ENCODE measurements at places on chromosomes 5 and 9.

DNA sequence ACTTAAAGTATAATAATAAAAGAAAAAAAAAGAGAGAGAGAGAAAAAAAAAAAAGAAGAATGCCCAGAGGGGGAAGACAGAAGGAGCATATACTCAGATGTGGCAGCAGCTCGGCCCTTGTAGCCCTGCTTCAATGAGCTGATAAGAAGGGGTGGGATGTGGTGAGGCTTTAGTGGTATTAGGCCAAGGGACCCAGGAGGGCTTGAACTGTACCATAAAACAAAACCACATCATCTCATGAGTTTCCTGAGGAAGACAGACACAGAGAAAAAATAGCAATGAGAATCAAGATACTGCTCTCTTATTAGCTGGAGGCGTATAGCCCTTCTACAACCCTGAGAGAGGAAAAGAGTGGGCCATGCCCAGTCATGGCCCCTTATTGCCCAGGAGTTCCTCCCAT lies 72.8 kb downstream of the SLC1A1 start:
- no peak for DNase-seq

- no peak for DNase-seq
Observed at GRCh38 chr9:84921175-84921574, 251.6 kb downstream of the NTRK2 start.

- DNase-seq = no peak
Observed at GRCh38 chr9:86241216-86241615, 18.2 kb downstream of the C9orf153 start.

- DNase-seq = no peak
Observed at GRCh38 chr5:134938030-134938429, 29.7 kb upstream of the CATSPER3 start.

- DNase-seq = no peak
Observed at GRCh38 chr9:69476016-69476415, 151.0 kb downstream of the ENTREP1 start.

GRCh38 chr5:88884608-88884877 lies 1.6 kb upstream of the MEF2C start:
- DNase-seq = no peak

DNA sequence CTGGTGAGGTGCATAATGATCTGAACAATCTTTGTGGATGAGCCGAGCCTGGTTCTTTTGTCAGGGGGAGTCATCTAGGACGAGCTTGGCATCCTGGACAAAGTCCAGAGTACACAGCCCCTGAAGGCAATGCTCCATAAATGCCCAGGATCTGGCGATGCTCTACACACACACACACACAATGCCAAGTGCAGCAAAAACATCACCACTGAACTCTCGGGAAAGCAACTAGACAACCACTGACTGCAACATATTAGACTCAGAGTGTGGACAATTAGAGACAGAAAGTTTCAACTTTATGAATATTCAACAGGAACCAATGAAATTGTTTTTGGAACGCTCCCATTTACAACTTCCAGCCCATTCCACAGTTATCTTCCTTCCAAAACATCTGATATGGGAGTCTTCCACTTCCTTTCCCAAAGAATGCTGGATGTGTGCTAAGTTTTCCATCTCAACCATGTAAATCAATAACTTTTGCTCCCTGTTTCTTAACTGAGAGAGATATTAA lies 227.6 kb upstream of the ANKRD55 start:
- no peak for DNase-seq

- DNase-seq = peak; percentile 83
Observed at GRCh38 chr5:181160152-181160754, 12.9 kb downstream of the OR2V2 start.

DNA sequence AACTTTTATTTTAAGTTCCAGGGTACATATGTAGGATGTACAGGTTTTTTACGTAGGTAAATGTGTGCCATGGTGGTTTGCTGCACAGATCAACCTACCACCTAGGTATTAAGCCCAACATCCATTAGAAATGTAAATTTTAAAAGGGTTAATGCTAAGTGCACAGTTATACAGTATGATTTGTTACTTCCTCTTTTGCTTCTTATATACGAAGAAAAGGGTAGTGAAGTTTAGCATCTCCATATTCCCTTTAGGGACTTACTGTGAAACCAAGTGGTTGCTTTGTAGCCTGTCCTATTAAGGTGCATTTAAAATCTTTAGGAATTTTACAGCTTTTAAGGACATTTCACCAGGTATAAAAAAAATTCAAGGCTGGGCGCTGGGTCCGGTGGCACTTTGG lies 46.4 kb downstream of the RBM27 start:
- no peak for DNase-seq

- no peak for DNase-seq
Observed at GRCh38 chr5:98773214-98773463, 324 bp upstream of the RGMB start.
